ENCODE measurements at places on chromosomes 6 and 20.

DNA sequence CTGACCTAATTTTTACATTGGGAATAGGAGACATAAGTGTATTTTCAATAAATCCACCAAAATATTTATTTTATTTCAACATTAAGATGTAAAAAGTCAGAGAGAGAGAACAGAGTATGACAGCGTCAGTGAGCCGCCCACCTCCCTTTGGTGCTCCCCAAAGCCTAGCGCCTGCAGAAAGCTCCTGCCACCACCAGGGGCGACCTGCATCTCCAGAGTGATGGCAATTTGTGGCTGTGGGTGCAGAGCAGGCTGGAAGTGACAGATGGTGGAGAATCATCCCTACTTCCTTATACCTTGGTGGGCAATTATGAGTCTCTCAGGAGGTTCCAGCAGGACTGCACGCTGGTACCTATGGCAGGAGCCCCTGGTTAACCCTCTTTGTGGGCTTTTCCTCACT is 87.3 kb downstream of the PTPRT start:
- no peak for DNase-seq

DNA sequence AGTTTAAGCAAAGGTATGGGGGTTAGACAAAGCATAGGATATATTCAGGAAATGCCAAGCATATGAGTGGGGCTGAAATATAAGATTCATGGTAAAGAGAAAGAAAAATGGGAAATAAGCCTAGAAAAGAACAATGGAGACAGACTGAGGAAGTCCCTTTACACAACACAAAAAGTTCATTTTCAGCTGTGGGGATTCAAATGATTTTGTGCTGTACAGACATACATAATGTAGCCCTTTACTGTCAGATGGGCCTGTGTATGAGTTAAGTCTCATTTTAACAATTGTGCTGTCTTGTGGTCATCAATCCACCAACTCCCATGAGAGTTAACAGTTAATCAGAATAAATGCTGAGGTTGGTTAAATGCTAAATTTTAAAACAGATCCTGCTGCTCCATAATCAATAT is 37.2 kb downstream of the REV3L start:
- DNase-seq = no peak

GRCh38 chr20:23857962-23858595 is 21.5 kb downstream of the CST5 start:
- no peak for DNase-seq

DNA sequence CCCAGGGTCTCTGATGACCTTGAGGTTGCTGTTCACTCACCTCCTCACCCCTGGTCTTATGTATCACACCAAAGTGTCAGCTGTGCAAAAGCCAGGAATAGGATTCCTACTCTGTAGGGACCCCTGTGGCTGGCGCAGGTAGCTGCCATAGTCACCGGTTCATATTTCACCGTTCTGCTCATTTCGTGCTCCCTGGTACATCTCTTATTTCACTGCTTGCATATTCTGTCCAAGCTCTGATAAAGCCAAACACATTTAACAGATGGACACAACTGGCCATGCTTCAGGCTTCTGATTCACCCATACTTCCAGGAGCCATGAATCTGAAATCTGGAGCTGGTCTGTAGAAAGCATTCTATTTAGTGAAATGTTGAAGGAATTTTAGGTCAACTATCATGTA is 20.5 kb downstream of the SLC22A3 start:
- DNase-seq = no peak

- no peak for DNase-seq
These were observed 55.6 kb downstream of the KIAA0408 start for GRCh38 chr6:127403636-127404035.

DNA sequence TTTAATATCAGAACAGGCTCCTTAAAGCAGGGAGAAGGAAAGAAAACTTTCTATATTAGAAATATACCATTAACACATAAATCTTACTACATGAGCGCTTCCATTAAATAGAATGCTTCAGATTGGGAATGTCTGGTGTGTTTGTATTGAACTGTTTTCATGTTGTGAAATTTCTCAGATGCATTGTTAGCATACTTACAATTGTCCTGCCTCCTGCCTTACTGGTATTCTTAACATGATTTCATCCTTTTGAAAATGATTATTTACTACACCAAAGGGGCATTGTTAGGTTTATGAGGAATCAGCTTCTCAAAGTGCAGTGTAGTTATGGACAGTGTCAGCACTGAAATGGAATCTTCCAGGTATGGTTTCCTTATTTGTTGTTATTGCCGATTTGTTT is 145.6 kb downstream of the MTFR2 start:
- DNase-seq = no peak

- no peak for DNase-seq
These were observed 110.0 kb upstream of the SLC22A23 start for GRCh38 chr6:3566812-3567211.

GRCh38 chr6:7155871-7156579 is 48.3 kb downstream of the RREB1 start:
- no peak for DNase-seq

DNA sequence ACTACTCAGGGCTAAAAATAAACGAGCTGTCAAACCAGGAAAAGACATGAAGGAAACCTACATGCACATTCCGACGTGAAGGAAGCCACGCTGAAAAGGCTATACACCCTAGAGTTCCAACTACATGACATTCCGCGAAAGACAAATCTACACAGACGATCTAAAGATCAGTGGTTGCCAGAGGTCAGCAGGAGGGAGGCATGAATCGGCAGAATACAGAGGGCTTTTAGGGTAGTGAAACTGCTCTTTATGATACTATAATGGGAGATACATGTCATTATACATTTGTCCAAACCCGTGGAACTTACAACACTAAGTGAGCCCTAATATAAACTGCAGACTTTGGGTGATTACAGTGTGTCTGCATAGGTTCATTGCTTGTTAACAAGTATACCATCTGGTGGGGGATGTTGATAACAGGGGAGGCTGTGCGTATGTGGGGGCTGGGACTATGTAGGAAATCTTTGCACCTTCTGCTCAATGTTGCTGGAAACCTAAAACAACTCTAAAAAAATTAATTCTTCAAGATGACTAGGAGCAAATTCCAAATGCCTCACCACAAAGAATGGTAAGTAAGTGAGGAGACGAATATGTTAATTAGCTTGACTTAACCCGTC is 132.2 kb upstream of the CDH4 start:
- no peak for DNase-seq

DNA sequence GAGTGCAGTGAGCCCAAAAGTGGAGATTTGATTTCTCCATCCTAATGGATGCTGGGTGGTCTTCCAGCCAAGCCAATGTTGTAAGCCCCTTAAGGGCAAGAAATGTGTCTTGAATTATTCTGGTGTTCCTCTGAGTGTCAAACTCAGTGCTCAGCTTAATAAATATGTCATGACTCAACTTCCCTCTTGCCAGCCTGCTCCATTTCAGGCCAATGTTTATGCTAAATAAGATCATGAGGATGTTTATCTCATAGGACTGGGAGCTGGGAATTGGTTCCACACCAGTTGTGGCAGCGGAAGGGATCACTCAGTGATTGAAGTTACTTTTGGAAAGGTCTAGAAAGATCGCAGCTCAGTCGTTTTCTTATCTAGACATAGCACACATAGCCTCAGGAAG is 90.4 kb upstream of the ISM1 start:
- no peak for DNase-seq

DNA sequence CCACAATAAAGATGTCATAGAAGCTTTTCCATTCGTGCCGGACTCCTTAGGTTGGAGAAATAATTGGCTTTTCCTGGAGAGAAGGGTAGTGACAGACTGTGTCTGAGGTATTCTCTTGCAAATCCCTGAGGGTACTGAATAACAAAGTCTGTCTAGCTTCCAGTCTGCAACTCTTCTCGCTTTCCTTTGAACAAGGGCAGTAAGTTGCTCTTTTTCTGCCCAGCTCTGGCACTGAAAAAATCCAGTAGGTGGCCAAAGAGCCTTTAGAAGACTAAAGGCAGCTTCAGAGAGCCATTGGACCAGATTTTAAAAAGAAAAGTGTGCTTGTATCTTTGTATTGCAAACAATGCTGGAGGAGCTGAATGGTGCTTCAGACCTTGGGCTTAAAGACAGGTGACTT is 20.7 kb upstream of the RREB1 start:
- no peak for DNase-seq

GRCh38 chr6:130843575-130844320 is 16.5 kb downstream of the SMLR1 start:
- DNase-seq = no peak

GRCh38 chr20:7859356-7859802 is 80.9 kb downstream of the HAO1 start:
- no peak for DNase-seq

DNA sequence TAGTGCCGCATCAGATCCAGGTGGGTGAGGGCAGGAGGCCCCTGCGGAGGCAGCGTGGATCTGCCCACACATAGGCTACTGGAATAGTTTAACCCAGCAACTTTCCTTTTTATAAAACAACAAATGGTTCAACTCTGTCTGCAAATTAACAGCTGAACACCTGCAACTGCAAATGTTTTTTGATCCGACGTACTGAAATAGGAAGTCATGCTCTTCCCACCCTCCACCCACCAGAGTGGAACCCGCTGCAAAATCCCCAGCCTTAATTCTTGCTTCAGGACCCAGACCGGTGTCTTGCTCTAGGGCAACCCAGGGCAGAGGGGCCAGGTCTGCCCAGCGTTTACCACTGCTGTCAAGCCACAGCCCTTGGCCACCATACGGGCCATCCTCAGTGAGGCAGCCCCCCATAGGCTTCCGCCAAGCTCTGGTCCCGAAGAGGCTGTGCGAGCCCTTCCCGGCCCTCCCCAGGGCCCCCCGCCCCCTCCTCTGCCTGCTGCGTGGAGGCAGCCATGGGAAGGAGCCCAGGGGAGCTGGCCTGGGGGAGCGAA is 334.3 kb downstream of the ZFAND3 start:
- DNase-seq = no peak

GRCh38 chr6:1893470-1894130 is 283.9 kb downstream of the FOXC1 start:
- no peak for DNase-seq

DNA sequence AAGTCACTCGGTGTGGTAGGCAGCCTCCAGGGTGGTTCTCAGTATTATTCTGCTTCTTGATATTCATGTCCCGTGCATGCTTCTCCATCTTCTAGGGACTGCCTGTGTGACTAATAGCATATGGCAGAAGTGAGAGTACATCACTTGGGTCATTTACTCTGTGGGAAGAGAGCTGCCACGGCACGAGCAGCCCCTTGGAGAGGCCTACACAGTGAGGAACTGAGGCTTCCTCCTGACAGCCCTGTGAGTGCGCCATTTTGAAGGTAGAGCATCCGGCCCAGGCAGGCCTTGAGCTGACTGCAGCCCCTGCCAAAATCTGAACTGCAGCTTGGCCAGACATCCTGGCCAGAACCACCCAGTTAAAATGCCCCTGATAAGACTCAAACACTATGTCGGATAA is 17.3 kb upstream of the MCUR1 start:
- no peak for DNase-seq

DNA sequence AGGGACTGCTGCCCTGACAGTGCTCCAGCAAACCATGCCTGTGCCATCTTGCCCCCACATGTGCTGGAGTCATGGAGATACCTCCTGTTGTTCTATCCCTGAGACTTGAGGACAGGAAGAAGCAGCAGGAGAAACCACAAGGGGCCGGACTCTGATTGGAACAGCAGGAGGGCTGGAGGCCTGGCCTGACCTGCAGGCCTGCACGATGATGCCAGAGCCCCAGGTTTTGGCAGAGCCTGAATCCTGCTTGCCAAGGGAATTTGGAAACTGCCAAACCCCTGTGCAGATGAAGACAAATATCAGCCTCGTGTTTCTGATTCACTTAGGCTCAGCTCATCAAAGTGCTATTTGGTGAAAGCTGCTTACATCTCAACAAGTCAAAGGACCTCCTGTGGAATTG is 177.6 kb downstream of the MAFB start:
- no peak for DNase-seq

DNA sequence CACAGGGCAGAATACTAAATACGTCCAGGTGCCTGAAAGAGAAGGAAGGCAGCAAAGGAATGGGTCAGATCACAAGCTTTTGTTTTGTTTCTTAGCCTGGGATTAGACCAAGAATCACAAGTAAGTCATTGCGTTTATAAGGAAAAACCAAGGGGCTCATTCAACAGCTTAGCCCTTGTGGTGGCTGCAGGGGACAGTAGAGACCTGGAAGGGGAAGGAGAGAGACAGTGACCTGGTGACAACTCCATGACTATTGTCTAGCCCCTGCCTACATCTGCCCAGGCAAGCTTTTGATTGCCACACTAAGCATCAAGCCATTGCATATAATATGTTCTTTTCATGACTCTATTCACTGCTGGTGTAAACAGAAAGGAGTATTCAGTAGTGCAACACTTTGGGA is 30.2 kb upstream of the TBC1D7 start:
- no peak for DNase-seq

GRCh38 chr6:37103169-37104039 is 66.5 kb upstream of the PIM1 start:
- no peak for DNase-seq

DNA sequence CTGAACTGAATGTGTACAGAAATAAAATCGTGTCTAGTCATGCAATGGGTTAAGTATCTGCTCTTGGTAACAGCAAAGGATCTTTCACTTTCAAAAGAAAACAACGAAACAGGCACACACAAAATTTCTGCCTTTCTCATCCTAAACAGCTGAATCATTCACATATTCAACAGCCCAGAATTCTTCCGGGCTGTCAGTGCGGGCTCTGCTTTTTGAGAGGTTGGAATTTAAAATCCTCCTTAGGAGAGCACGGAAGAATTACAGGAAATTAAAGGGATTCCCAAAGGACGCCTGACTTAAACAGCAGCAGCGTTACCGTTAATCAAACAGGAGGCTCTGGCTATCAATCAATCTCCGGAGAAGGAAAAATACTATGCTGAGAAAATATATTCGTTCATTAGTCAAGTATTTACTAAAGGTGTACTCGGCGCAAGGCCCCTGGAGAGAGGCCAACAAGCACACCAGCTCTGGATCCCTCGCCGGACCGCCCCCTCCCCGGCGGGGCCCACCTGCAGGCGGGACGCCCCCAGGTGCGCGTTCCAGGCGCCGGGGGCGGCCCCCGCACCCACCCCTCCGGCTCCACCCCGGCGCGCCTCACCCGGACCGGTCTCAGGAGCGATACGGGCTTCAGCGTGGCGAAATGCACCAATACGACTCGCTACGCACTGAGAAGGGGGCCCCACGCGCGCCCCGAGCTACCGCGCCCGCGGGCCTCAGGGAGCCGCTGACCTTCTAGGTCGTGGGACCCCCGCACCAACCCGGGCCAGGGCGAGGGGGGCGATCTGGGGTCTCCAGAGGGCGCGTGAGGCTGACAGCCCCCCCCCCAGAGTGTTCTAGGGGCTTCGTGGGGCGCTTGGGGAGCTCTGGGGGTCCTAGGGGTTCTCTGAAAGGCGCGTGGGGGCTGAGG is 1.0 kb downstream of the NAPB start:
- no peak for DNase-seq

GRCh38 chr6:69069881-69070280 is 434.8 kb downstream of the ADGRB3 start:
- DNase-seq = no peak

DNA sequence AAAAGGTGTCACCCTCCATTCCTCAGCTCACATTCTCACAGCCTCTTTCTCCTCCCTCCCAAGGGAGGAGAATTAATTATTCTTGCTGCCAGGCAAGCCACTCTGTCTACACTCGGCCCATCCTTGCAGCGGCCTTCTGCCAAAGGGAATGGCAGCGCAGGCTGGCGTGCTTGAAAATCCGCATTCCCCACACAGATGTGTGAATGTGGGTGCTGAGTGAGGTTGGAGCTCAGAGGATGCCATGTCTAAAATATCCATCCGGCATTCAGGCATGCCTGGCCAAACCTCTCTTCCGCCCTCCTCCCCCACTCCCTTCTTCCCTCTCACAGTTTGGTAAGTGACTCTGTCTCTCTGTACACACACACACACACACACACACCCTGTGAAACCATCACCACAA is 27.7 kb downstream of the PNPLA1 start:
- no peak for DNase-seq

Measured in stimulated activated CD8-positive, alpha-beta memory T cell treated with anti-CD3 and anti-CD28 coated beads, Interleukin-7, amount 100 ng/mL, for 1 hour (primary cell).